Hair follicular keratinocyte (primary cell): ENCODE measurements at places on chromosomes 1 and 21. TPM values are rescaled to one million over a fixed set of nuclear protein-coding genes. Genes with fewer than 3 reads are reported as not detected.

The CALML6 gene
- total RNA-seq = not detected in 2 replicates

The TSSK3 gene
- not detected in 2 replicates for total RNA-seq

The RGS1 gene
- not detected in 2 replicates for total RNA-seq

The RCSD1 gene
- total RNA-seq = 0.27 and 0.31 TPM in 2 replicates

The PIGR gene
- not detected in 2 replicates for total RNA-seq

The RPS6KC1 gene
- 11.1 and 15.4 TPM in 2 replicates for total RNA-seq

The CFHR5 gene
- total RNA-seq = not detected in 2 replicates

The NUAK2 gene
- total RNA-seq = 15.5 and 18.4 TPM in 2 replicates

The NBPF6 gene
- total RNA-seq = not detected in 2 replicates

The LMOD1 gene
- 0.08 TPM in 1 of 2 replicates, not detected in the other for total RNA-seq

The MYCL gene
- total RNA-seq = 3.7 and 6.2 TPM in 2 replicates

The CSMD2 gene
- total RNA-seq = 0.11 and 0.94 TPM in 2 replicates

The IRF6 gene
- total RNA-seq = 91.2 and 169 TPM in 2 replicates

The PALMD gene
- 4.1 and 5.4 TPM in 2 replicates for total RNA-seq
